ENCODE measurements at places on chromosomes 11 and 22.
A peak's percentile ranks its signal among the peaks of the same experiment; 100 is the strongest.

DNA sequence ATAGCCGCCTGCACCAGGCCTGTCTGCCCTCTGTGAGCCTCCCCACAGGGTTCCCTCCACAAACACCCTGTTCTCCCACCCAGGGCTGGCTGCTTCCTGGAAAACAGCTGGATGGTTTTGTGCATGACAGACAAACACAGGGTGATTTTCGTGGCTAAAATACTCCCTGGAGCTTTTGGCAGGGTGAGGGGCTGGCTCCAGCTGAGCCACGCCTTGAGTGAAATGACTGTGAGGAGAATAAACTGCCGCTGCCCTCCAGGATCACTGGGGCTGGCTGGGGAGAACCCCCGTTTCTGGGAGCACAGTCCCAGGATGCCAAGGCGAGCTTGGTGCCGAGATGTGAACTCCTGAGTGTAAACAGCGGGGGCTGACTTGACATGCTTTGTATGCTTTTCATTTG is 20.3 kb upstream of the PPP6R3 start:
- DNase-seq: no peak

DNA sequence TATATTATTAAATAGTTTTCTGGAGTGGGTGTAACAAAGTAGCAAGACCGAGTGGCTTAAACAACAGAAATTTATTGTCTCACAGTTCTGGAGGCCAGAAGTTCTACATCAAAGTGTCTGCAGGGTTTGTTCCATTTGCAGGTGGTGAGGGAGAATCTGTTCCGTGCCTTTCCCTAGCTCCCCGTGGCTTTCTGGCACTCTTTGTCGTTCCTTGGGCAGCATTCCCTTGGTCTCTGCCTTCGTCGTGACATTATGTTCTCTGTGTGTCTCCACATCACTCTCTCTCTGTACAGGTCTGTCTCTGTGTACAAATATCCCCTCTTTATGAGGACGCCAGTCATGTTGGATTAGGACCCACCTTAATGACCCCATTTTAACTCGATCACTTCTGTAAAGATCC is 38.2 kb downstream of the LDLRAD3 start:
- DNase-seq: no peak

DNA sequence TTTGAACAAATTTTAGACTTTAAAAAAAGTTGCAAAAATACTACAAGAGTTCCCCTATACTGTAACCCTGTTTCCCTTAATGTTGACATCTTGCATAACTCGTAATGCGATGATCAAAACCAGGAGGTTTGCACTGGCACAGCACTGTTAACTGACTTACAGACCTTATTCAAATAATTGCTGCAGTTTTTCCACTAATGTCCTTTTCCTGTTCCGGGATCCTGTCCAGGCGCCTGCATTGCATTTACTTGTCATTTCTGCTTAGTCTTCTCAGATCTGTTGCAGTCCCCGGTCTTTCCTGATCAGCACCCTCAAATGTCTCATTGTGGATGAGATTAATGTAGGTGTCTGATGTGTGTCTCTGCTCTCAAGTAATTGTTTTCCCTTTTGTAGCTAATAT is 32.0 kb downstream of the APLP2 start:
- DNase-seq: no peak

DNA sequence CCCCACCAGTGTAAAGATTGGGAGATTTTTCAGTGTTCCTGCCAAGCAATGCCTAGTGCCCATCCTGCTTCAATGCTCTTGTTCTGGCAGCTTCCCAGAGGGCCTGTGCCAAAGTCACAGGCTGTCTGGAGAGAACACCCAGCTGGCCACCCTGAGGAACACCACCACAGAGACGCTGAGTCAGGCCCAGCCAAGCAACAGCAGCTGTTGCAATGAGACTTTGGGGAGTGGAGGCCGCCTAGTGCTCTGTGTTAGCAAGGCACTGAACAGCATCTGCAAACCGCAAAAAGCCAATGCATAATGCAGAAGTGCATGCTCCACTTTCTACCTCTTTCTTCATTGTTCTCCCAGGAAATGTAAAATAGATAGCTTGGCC is 168.1 kb downstream of the NXPE2 start:
- DNase-seq: peak; percentile 88

- no peak for DNase-seq
These were observed 817.0 kb downstream of the NTM start for GRCh38 chr11:132187386-132187785.

GRCh38 chr11:34926101-34926830 is 9.8 kb downstream of the PDHX start:
- peak; percentile 68 for DNase-seq

GRCh38 chr11:64971421-64972233 is at the start of gene MAJIN:
Gene MAJIN, minus strand, starts transcription at chr11:64972108. Its CDS starts 12,703 bp downstream, at chr11:64959405.
- peak; percentile 23 for DNase-seq

DNA sequence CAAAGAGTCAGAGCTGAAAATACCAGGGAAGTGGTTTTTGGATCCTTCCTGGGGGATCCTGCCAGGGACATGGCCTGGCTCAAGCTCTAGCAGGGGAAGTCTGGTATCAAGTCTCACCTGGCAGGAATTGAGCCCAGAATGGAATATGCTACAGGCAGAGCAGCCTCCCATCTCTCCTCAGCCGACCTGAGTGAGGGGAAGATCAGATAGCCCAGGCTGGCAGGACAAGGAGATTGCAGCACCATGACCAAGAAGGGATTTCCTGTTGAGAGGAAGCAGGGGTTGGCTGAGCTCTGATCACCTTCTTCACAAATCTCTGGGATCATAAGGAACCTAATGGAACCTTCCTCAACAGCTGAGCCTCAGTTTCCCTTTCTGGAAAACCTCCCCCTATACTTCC is 13.0 kb downstream of the OAF start:
- no peak for DNase-seq

DNA sequence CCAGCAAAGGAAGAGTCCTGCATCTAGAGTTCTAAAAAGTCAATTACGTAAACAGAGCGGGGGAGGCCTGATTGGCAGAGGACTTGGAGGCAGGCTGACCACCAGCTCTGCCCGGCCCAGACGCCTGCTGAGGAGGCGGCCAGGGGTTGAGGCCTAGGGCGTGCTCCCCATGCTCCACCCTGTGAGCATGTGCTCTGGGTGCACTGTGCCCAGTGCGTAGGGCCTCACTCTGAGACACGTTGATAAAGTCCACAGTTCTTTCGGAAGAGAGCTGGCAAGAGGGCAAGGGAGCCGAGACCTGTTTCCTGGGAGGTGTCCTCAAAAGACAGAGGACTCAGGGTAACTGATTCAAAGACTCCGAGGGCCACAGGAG is 25.2 kb downstream of the GRIK4 start:
- DNase-seq: no peak

DNA sequence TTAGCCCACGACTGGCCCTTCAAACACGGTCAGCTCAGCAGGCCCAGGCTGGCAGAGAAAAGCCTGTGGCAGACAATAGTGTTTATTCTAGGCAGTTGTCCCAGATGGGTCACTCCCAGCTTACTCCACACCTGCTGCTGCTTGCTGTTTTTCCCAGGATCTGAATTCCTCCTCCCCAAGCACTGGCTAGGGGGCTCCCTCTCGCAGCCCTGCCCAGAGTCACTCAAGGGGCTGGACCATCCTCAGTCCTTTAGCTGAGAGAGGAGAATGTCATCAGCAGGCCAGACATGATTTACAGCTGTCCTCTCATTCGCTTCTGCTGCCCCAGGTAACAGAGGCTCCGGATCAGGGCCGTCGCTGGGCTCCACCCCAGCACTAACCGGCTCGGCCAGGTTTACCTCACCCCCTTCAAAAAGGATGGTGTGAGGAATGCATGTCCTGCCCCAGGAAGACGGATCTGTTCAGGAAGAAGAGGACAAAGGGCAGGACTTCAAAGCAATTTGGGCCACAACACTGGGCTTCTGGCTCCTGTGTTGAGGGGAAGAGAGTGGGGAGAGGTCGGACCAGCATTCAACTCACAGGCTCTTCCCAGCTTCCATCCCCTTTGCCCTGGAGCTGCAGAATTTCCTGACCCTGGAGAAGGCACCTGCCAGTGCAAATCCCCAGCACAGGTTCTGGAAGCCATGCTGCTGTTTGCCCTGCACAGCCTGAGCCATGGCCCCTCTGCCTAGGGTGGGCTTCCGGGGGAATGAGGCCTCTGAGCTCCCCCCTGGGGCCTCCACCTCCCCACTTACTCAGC is 59.7 kb upstream of the BARX2 start:
- DNase-seq: peak; percentile 74

GRCh38 chr11:72599325-72600117 is 74.7 kb downstream of the PDE2A start:
- no peak for DNase-seq

DNA sequence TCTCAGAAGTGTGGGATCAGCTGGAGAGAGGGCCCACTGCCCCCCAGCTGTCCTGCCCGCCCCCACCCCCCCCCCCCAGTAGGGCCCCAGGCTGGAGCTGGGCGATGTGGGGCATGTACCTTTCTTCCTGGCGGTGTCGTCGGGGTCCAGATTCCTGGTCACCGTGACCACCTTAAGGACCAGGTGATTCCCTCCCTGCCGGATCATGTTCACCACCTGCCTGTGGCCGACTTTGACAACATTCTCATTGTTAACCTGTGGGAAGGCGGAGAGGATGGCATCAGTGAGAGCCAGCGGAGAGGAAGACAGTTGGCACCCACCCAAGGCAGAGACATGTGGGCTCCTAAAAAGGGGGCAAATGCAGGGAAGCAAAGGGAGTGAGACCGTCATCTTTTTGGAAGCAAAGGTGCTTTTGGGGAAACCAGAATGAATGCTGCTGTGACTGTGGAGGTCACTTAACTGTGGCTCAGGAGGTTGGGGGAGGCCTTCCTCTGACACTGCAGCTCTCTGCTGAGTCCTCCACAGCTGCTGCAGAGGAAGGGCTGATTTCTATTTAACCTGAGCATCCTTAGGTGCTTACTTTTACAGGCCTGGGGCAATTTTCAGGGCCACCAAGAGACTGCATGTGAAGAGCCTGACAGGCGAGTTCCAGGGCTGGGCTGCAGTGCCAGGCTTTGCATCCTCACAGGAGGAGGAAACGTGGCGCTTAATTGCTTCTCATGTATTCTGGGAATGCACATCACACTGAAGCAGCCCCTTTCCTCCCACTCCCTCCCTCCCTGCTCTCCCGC is 104.5 kb downstream of the CTTN start:
- DNase-seq: peak; percentile 84

GRCh38 chr22:22735695-22736611 is 91.5 kb downstream of the GGTLC2 start:
- no peak for DNase-seq

- no peak for DNase-seq
These were observed 32.5 kb upstream of the NUCB2 start for GRCh38 chr11:17244046-17244445.

GRCh38 chr11:78952175-78952574 is 377.5 kb upstream of the NARS2 start:
- no peak for DNase-seq

DNA sequence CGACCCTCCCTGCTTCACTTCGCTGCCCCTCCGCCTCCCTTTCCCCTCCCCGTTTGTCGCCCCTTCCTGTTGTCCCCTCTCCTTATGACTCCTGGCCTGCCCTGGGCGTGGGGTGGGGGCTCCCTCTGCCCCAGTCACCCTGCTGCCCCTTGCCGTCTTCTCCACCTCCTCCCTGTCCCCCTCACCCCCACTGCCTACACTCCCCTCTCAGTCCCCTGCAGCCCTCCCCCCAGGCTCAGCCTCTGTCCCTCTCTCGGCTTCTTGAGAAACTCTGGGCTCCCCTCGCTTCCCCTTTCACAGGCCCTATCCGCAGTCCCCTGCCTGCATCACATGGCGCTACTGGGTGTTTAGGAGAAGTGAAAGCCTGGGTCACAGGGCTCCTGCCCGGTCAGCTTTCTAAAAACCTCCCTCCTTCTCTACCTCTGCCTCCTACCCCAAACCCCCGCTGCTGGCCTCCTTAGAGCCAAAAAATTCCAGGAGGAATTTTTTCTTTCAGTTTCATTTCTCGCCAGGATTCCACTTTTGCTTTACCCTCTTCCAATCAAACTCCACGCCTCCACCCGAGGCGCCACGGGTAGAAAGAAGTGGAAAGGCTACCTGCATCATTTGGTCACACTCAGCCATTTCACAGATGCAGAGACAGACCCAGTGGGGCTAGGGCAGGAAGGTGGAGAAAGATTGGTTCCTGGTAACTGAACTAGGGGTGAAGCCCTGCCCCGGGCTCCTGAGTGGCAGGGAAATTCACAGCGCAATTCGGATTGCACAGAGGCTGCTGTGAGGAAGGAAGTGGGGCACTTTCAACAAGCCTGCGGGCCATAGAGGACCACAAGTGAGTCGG is at the start of gene SLC15A3:
Gene SLC15A3, minus strand, starts transcription at position 273 of the 838 bp plus-strand sequence. CDS start 625 bp downstream, outside the sequence.
- DNase-seq: no peak

Measured in NCI-H2029 treated with DMSO at 0.1 percent for 48 hours (cell line).